Large intestine (tissue), 12 donors: ENCODE measurements at places on chromosomes 5 and 9.

DNA sequence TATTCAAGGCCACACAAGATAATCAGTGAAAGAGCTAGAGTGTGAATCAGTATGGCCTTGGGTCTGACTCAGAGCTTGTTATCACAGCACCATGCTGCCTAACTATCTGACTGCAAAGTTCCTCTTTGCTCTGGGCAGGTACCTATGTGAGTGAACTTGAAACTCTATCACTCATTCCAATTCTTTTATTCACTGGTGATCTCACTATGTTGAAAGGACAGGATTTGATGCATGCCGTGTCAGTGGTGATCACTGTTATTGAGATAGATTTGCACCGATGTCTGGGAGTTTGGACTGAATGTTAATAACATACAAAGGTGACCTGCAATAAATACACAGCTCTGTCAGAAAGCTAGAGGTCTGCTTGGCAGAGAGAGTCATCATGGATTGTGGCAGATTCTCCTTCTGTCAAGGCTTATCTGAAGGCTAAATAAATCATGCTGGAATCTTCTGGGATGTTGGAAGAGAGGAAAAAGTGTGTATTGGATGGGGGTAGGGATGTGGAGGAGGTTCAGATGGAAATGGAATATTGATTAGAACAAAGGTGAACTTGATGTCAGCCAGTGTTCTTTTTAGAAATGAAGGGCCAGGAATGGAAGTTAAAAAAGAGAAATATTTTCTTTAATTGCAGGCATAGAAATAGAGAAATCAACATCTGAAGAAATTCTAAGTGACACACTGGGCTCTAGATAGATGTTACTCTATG lies 91.8 kb upstream of the TNC start:
- peak; percentile 34 for DNase-seq

- DNase-seq, result no peak
These were observed 68.2 kb downstream of the DMRTA1 start for GRCh38 chr9:22514871-22515270.

DNA sequence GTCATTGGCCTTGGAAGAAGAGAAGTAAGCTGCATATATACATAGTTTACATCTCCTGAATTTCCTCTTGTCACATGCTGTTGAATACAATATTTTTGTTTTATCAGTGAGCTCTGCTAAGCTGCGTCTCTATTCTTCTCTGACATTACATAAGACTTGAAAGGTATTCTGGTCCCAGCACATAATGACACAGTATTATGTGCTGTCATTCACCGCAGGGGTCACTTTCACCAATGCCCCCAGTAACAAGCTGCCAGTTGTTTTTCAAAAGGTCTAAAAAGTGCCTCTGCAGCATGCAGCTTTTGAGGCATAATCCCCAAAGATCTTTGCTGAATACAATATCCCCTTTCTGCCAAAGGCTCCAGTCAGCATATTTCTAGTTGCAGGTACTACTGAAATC lies 349.0 kb upstream of the FAM174A start:
- DNase-seq, result no peak

DNA sequence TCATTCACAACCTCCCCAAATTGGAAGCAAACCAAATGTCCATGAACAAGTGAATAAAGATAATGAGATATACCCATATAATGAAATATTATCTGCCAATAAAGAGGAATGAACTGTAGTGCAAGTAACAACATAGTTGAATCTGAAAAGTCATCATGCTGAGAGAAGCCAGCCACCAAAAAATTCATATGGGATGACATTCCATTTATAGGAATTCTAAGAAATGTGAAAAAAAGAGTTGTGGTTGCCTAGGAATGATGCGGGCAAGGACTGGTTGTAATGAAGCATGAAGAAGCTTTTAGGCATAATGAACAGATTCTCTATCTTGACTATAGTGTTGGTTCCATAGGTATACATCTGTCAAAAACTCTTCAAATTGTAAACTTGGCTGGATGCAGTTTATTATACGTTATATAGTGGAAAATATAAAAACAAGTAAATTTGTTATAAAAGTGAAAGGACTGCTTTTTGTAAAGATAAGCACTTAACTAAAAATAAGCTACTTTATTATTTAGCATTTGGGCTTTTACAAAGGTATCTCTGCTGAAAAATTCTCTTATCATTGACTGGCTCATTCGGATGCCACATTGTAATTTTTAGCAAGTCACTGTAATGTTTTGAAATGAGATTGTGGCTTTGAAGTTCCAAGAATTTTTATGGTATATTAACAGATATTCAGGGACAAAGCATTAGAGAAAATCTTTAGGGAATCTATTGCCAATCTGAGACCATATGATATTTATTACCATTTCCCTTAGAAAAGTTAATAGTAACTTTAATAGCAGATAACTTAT lies 21.2 kb upstream of the TTC23L start:
- DNase-seq, result no peak

- no peak for DNase-seq
These were observed 88.9 kb downstream of the S1PR3 start for GRCh38 chr9:89080193-89080592.

GRCh38 chr9:13269589-13270452 lies 9.7 kb downstream of the MPDZ start:
- DNase-seq, result no peak

GRCh38 chr5:6373081-6373846 lies 5.1 kb downstream of the MED10 start:
- DNase-seq, result no peak

DNA sequence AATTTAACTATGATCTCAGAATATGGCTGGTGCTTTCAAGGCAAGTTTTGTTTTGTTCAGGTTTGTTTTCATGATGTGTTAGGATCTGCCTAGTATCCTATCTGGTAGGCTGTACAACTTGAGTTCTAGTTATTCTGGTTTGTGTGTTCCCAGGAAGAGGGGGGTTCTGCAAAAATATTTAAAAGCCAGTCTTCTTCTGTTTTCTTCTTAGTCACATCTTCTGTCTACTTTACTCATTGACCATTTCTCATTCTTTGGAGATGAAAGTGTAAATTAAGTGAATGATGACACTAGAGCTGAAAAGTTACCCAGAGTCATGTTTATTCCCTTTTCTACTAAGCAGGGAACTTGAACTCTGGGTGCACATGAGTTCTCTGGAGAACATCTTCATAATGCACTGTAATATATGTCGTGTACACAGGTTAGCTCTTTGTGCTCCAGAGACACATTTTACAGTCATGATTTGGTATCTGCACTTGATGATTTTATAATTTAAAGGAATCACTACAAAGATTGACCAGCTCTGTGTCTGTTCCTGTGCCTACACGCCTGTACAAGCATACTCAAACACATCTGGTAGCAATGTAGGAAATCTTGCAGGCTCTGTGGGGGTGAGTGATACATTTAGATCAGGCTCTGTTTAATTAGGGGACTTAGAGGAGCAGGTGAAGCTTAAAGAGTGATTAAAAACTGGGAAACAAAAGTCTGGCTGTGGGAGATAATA lies 5.0 kb downstream of the SMAD5 start:
- no peak for DNase-seq

DNA sequence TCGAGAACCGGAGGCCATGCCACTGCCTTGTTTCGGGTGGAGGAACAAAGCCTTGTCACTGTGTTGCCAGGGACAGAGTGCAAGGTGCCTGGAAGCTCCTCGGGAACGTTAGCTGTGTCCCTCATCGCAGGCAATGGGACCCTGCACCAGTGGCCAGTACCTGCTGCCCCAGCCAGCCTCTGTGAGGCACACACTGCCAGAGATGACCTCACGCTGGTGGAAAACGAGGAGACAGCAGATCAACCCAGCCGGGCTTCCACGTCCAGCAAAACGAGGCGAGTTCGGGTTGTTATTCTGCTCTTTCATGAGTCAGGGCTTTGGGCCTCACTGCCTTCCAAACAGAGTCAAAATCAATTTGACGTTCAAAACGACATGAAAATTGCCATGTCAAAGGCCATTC lies 104.1 kb downstream of the ADAMTS2 start:
- no peak for DNase-seq

DNA sequence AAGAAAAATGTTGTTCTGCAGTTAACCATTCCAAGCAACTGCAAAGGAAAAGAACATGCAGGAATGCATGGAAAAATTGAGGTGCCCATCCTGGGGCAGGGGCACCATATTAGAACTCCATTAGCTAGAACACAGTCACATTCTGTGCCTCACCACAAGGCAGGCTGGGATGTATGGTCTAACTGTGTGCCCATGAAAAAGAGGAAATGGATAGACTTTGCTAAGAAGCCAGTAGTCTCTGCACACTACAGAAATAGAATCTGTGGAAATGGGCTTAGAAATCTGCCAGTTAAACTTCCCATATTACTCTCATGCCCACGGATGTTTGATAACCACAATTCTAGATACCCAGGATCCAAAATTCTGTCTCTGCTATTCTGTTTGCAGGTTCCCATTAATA lies 423.8 kb upstream of the SMARCA2 start:
- DNase-seq, result no peak

DNA sequence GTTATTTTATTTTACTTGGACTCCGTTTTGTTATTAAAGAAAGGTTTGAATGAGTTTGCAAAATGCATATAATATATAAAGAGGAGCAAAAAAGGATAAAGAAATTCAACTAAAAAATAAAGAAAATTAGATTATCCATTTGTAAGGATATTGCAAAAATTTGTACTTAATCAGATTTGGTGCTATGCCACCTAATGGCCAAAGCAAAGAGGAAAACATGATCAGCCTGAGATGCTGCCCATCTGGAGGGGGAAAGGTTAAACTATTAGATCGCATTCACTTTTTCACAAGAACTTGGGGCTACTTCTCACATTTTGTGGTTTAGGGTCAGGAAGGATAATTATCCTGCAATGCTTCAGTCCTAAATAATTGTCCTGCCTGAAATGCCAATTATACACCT lies 350.6 kb downstream of the MLLT3 start:
- no peak for DNase-seq

DNA sequence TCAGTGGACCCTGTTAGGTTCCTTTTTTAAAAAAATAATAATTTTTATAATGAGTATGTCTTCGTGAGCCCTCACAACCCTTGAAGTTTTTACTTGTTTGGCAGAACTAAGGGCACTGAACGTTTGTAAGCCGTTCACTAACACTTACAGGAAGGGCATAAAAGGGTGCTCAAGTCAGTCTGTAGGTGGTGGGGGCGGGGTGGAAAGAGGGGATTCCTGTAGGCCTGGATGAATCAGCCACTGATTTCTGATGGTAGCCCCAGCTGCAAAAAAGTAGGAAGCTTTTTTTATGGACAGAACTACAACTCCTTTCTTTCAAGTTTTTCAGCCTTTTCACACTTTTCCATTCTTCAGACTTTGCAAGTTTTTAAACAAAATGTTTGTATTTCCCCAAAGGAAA lies 35.8 kb downstream of the PIK3R1 start:
- DNase-seq, result no peak

DNA sequence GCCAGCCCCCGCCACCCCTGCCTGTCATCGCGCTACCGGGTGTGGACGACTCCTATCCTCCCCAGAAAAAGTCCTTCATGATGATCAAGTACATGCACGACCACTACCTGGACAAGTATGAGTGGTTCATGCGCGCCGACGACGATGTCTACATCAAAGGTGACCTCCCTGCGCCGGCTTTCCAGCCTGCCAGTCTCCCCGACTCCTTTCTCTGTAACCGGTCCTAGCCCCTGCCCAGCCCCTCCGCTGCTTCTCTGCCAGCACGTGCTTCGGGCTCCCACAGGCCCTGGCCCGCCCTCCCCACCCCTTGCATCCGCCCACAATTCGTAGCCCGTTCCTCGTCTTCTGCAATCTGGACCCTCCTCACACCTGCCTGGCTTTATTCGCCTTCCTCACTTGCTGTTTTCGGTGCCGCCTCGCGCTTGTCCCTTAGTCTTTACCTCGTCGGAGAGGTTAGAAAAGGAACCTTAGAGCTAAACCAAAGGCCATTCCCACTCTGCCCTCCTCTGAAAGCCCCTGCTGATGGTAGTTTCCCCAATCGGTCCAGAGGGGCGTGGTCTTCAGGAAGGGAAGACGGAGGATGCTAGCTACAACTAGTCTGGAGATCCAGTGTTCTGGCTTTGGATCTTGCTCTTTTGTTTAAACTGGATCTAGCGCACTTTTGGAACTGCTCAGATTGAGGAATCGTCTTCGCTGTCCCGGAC lies 1.4 kb downstream of the CHSY3 start:
- peak; percentile 5 for DNase-seq

DNA sequence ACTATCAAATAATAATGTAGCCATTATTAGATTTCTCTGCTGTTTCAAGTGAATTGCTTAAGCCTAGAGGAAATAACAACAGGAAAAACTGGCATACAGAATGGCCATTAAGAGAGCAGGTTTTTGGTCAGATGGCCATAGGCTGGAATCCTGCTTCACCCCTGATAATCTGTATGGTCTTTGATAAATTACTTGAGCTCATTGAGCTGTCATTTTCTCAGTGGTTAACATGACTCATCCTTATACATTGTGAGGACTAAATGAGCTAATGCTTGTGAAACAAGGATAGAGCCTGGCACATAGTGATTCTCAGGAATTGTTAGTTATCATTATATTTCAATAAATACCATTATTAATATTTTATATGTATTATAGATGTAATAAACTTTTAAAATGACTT lies 516.5 kb downstream of the KIF4B start:
- DNase-seq, result no peak

GRCh38 chr9:16100537-16101091 lies 547.8 kb downstream of the CCDC171 start:
- DNase-seq, result no peak

- no peak for DNase-seq
These were observed 137.2 kb downstream of the ARRDC3 start for GRCh38 chr5:91245871-91246270.

- DNase-seq, result peak; percentile 76
These were observed 92.6 kb downstream of the LIFR start for GRCh38 chr5:38463634-38464521.

DNA sequence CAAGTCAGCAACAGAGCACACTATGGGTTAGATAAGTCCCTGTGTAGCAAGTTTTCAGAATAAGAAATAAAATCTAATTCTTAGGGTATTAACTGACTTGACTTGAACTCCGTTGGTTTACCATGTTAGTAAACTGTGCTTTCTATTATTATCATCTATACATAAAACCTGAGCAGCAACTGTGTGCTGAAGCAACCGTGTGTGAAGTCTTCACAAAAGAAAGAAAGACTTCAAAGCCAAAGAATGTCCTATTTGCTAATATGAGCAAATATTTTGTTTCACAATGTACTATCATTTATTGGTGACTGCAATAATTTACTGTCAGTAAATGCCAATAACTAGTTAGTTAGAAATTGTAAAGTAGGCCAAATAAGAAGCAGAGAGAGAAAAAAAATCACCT lies 32.7 kb downstream of the ERAP1 start:
- no peak for DNase-seq

- no peak for DNase-seq
These were observed 218.2 kb upstream of the ADAMTSL1 start for GRCh38 chr9:18255747-18256146.

- DNase-seq, result peak; percentile 78
These were observed 88.7 kb upstream of the PRRC1 start for GRCh38 chr5:127428748-127429147.

DNA sequence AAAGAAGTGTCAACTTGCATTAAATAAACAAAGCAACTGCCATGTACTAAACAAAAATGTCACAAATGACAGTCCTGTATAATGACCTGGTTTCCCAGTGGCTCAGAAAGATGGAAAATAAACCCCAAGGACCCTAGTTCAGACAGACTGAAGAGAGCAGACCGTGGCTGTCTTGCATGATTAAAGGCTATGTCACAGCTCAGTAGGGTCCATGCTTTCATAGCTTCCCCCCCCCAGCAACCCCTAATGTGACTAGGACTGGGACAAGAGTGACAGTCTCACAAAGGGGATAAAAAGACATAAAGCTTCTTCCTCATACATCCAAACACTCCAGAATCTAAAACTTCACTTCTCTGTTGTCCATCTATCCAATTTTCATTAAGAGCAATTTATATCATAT lies 113.6 kb downstream of the NR6A1 start:
- DNase-seq, result no peak

GRCh38 chr9:122186777-122187470 lies 27.2 kb downstream of the MORN5 start:
- no peak for DNase-seq
